ENCODE measurements at places on chromosomes 2 and 18. TPM values are rescaled to one million over a fixed set of nuclear protein-coding genes. Genes with fewer than 3 reads are reported as not detected.

The RAX gene
- total RNA-seq = not detected

The LPIN2 gene
- total RNA-seq = 20.4 TPM

The B4GALT6 gene
- total RNA-seq = 5.3 TPM

The ONECUT2 gene
- total RNA-seq = under 0.01 TPM

The ALPG gene
- not detected for total RNA-seq

The KCNG2 gene
- total RNA-seq = 0.41 TPM

The RAB6C gene
- total RNA-seq = not detected

The HSBP1L1 gene
- total RNA-seq = 18.2 TPM

The SGO2 gene
- 1.1 TPM for total RNA-seq
